Putamen (tissue), 1 donor: ENCODE measurements at places on chromosomes 11 and 22.

GRCh38 chr11:870127-870413 is 27.4 kb downstream of the TSPAN4 start:
- DNase-seq = no peak

GRCh38 chr11:131370090-131370751 is at the start of gene NTM:
Gene NTM (plus strand): TSS chr11:131370615.
- DNase-seq = peak; percentile 93

DNA sequence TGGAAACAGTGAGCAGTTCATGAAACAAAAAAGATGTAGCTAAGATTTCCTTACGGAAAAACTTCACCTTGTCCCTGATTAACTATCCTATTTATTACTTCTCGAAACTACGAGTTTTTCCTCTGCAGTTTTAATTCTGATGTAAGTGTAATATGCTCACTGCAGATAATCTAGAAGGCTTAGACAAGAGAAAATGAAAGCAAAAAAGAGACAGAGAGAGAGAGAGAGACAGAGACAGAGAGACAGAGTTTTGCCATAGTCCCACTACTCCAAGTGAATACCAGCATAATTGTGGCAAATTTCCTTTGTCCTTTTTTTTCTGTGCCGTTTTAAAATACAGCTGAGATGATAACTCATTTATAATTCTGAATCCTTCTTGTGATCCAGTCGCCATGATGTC is 24.8 kb downstream of the FSHB start:
- DNase-seq = no peak

DNA sequence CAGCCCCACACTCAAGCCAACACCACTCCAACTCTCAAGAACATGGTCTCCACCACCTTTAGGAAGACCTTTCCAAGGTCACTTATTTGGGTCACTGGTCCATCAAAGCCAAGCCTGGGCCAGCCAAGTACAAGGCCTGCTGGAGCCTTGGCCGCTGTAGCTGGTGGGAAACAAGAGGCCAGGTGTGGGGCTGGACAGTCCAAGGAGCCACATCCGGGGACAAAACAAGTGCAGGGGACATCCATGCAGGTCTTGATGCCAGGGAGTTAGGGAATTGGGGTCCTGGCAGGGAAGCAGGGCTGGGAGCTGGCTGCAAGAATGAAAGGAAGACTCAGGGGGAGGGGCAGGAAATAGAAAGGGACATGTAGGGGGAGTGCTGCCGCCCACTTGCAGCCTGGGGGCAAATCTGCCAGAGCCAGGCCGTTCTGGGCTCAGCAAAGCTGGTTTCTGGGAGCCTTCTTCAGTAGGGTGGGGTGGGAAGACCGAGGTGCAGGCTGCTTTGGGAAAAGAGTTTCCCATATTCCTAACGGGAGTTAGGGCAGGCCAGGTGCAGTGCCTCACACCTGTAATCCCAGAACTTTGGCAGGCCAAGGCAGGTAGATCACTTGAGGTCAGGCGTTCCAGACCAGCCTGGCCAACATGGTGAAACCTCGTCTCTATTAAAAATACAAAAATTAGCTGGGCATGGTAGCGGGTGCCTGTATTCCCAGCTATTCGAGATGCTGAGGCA is 69.5 kb upstream of the ATXN10 start:
- no peak for DNase-seq

DNA sequence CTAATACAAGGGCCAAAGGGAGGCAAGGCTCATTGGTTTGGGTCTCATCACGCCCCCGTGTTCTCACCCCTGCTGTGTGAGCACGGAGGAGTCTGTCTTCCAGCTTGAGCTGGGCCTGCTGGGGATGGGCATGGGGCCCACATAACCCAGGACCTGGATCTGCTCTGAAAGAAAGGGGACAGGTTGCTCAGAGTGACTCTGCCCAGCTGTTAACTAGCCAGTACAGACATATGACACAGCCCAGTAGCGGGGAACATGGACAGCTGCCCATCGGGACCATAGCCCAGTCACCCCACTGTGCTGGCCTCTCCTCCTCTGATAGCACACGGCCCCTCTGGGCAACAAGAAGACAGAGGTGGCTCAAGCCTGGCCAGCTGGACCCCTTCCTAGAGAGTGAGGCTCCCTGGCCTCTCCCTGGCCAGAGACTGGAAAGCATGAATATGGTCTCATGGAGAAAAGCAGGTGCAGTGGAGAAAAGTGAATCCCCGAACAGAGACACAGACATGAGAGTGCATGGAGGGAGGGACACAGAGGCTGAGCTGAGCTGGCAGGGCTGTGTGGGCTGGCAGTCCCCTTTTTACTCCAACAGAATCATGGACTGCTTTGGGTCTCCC is 973.9 kb downstream of the BRD1 start:
- no peak for DNase-seq

DNA sequence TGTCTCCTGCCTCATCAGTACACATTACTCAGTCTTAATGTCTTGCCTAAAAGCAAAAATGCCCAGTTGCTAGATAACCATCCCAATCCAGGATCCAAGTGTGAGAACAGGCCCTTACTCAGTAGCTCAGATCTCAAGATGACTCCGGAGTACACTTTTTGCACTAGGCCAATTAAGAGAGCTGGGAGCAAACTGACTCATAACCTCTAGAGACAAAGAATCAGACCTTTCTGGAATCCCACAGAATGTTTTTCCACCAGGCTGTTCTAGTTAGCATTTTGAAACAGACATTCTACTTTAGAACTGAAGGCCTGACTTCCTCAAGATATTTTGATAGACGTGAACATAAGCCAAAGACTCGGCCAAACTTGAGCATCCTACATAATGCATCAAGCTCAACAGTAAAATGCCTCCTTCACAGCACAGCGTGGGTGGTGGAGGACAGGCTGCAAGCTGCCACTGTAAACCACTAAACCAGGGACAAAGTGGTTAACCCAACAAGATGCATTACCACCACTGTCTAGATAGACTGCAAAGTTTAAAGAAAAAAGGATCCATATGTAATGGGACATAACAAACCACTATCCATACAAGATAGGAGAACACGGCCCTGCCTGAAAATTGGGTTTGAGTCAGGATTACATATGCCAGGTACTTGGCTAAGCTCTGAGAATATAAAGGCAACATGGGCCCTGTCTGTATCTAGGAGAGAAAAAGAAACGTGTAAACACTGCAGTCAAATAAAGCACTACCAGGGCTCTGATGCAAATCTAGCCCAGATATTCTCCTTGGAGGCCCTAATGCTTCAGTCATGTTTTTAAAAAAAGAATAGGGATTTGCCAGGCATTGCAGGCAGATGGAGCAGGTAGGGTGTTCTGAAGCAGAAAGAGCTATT is 48.3 kb downstream of the MYH9 start:
- DNase-seq = no peak

GRCh38 chr22:42399315-42400271 is 32.6 kb downstream of the NFAM1 start:
- no peak for DNase-seq

DNA sequence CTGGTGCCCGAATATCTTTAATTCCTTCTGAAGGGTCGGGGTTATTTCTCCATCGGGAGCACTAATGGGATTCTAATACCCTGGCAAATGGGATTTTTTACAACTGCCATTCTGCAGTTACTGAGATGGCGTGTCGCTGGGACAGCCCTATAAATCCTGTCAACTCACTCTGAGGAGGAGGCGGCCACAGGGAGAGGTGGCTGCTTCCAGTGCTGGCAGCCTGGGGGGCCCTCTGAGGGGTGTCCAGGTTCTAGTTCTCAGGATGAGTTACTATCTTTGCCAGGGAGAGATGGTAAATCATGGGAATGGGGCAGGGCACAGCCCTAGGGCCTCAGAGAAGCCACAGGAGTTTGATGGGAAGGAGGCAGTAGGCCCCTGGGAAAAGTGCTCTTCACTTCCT is 135.9 kb downstream of the NTM start:
- no peak for DNase-seq

DNA sequence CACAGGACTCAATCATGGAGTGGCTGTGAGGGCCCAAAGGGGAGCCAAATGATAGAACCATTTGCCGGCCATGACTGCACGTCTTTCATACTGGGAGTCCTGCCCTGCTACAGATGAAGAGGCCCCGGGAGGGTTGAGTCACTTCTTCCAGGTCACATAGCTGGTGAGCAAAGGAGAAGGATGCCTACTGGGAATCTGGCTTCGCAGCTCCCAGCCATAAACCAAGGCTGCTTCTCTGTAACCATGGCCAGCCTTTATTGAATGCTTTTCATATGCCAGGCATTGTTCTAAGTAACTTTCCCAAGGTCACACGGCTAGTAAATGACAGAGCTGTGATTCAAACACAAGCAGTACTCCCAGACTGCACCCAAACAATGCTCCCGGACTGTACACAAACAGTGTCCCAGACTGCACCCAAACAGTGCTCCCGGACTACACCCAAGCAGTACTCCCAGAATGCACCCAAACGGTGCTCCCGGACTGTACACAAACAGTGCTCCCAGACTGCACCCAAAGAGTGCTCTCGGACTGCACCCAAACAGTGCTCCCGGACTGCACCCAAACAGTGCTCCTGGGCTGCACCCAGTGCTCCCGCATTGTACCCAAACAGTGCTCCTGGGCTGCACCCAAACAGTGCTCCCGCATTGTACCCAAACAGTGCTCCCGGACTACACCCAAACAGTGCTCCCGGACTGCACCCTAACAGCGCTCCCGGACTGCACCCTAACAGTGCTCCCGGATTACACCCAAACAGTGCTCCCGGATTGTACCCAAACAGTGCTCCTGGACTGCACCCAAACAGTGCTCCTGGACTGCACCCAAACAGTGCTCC is 89.8 kb downstream of the FBXO7 start:
- no peak for DNase-seq

DNA sequence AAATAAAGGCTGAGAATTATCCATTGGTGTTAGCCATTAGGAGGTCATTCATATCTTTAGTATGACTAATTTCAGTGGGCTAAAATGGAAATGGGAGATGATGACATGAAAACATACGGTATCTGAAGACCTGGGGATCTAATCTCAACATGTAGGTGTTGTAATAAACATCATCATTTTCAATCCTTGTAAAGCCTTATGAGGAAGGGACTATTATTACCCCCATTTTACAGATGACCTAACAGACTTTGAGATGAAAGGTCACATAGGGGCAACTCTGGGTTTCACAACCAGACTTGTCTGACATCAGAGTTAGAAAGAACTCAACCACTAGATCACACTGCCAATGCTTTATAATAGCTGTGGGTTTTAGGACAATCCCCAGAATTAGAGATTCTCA is 34.8 kb upstream of the TMEM135 start:
- DNase-seq = no peak

GRCh38 chr11:131145791-131146190 is 224.6 kb upstream of the NTM start:
- DNase-seq = no peak

GRCh38 chr11:8566613-8567210 is 27.3 kb downstream of the STK33 start:
- DNase-seq = peak; percentile 32

DNA sequence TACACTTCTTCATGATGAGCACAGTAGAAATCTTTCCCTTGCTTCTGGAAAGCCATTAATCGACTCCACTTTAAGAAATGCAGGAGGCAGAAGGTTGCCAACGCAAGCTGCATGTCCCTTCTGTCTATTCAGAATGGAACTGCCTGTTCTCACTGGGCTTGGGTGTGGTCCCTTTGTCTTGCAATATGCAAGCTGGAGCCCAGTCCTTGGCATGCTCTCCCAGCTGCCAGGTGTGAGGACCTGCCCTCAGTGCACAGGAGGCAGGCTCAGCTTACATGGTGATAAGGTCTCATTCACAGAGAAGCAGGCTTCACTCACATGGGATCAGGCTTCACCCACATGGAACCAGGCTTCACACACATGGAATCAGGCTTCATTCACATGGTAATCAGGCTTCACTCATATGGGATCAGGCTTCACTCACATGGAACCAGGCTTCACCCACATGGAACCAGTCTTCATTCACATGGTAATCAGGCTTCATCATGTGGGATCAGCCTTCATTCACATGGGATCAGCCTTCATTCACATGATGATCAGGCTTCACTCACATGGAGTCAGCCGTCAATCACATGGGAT is 59.2 kb upstream of the USP47 start:
- no peak for DNase-seq
